ENCODE measurements at places on chromosomes 2 and 18.

- DNase-seq: no peak
Observed at GRCh38 chr2:101828673-101829334, 131.3 kb downstream of the MAP4K4 start.

DNA sequence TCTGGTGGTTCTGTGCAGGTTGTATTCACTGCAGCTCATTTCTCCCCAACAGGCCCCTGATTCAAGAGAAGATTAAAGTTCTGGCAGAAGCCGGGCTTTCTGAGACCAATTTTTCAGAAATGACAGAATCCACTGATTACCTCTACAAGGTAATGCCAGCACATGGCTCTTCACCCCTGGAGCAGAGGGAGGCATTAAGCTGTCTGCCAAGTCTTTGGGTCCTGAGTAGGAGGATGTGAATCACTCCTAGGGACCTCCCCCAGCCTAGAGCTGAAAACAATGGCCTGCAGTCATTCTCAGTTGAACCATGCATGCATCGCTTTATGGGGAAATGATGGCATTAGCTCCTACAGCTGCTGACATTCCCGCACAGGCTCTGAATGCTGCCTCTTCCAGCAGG, 20.5 kb upstream of the RPL37A start:
- no peak for DNase-seq

GRCh38 chr2:120550893-120551446, 184.7 kb upstream of the GLI2 start:
- no peak for DNase-seq

- DNase-seq: no peak
Observed at GRCh38 chr2:234615643-234616356, 118.9 kb upstream of the ARL4C start.

DNA sequence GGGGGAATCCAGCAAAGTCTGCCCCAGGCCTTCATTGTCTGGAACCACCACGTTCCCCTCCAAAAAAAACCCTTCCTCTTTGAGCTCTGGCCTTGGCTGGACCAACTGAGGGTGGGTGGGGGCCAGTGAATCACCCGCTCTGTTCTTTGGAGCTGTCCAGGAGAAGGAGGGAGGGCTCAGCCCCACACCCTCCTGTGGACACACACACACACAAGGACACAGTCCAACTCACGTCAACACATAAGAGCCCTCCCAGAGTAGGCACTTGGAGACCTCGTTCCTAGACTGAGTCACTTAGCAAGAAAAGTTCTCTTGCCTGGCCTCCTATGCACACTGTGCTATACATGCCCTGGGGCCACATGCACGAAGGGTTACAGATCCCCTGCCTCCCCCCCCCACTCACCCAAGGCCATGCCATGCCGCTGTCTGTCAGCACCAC, 1.2 kb upstream of the TNS1 start:
- no peak for DNase-seq

DNA sequence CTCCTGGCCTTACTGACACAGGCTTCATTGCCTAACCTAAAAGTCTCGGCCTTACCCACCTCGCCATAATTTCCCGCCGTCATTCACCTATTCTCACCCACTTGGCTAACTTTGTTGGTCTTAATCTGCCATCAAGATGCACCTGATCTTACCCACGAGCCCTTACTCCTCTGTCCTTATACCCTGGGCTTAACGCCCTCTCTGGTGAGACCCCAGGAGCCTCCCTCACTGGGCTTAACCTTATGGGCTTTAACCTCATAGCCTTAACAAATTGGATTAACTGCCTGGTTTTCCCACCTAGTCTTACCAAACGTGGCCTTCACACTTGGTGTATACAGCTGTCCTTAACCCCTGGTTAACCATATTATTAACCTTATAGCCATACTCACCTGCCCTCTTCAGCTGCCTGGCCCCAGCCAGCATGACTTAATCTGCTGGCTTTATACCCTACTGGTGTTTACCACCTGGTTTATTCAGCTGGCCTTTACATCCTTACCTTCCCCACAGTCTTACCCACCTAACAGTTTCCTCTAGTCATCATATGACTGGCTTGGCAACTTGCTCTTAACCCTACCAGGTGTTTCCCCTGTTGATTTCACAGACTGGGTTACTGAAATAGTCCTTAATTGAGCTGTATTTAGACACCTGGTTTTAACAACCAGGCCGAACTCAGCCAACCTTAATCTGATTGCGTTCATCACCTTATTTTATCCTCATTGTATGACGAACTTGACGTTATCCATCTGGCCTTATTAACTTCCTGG, 132.0 kb upstream of the ZSWIM2 start:
- DNase-seq: no peak

GRCh38 chr2:216862628-216863398, 2.9 kb upstream of the TNP1 start:
- no peak for DNase-seq

Data from CD4-positive, alpha-beta T cell treated with Interleukin-6 for 4 hours (primary cell).